ENCODE measurements at places on chromosomes 5 and 9. TPM values are rescaled to one million over a fixed set of nuclear protein-coding genes. Genes with fewer than 3 reads are reported as not detected.

The ACOT12 gene
- total RNA-seq = 1.3 TPM

The PTGES gene
- total RNA-seq = 3.3 TPM

The SPINK6 gene
- not detected for total RNA-seq

The EQTN gene
- total RNA-seq = 3.0 TPM

The PRLR gene
- 1.9 TPM for total RNA-seq

The PCDHB15 gene
- total RNA-seq = 19.0 TPM

The IL9 gene
- not detected for total RNA-seq

The ABCA1 gene
- 18.7 TPM for total RNA-seq

The PCDHB12 gene
- 13.7 TPM for total RNA-seq

The C5orf52 gene
- not detected for total RNA-seq

The SLC25A2 gene
- total RNA-seq = 0.33 TPM

The TAF11L2 gene
- total RNA-seq = not detected

The ADAMTS6 gene
- 2.8 TPM for total RNA-seq

The PRELID2 gene
- 15.2 TPM for total RNA-seq

The ADGRV1 gene
- 106 TPM for total RNA-seq

The SLC36A3 gene
- not detected for total RNA-seq

The KIF24 gene
- total RNA-seq = 2.3 TPM

The SCGB3A2 gene
- not detected for total RNA-seq

The RNF14 gene
- total RNA-seq = 96.1 TPM

The HRCT1 gene
- 5.3 TPM for total RNA-seq

The CARD9 gene
- 4.5 TPM for total RNA-seq

The DEPDC1B gene
- total RNA-seq = 2.6 TPM

The COL27A1 gene
- 11.3 TPM for total RNA-seq

The PCDHGA12 gene
- total RNA-seq = 13.4 TPM

The LECT2 gene
- not detected for total RNA-seq

The GRPEL2 gene
- total RNA-seq = 21.7 TPM

The AGXT2 gene
- total RNA-seq = not detected

The IRX2 gene
- not detected for total RNA-seq
